GM23248 (cell line): ENCODE measurements at places on chromosomes 12 and 14.

DNA sequence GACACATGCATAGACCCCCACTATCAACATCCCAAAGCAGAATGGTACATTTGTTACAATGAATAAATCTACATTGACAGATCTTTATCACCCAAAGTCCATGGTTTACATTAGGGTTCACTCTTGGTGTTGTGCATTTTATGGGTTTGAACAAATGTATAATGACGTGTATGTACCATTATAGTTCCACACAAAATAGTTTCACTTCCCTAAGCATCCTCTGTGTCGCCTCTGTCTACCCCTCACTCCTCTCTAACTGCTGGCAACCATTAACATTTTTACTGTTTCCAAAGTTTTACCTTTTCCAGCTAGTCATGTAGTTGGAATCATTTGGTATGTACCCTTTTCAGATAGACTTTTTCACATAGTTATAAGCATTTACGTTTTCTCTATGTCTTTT lies 69.5 kb upstream of the LMO3 start:
- H3K36me3 ChIP-seq = no peaks in the 10 kb centered on the region
- no peaks in the 10 kb centered on the region for H3K27me3 ChIP-seq
- DNase-seq = no peak
- no peak overlapping the region for H3K27ac ChIP-seq
- no peak overlapping the region for H3K4me3 ChIP-seq

GRCh38 chr12:53938326-53939140 lies at the start of gene HOXC13:
HOXC13 (plus strand) TSS chr12:53938831; CDS start chr12:53938907, 76 bp downstream.
- peak; percentile 50 for DNase-seq
- H3K4me3 ChIP-seq = 0 out of 2 replicates have a peak within 1 kb of the TSS, but pooled peaks have one; percentile 12
- peaks cover 97% of the 10 kb centered on the region for H3K27me3 ChIP-seq
- no peak within 1 kb of the TSS for H3K27ac ChIP-seq
- H3K4me1 ChIP-seq = no peaks in the 10 kb centered on the region

DNA sequence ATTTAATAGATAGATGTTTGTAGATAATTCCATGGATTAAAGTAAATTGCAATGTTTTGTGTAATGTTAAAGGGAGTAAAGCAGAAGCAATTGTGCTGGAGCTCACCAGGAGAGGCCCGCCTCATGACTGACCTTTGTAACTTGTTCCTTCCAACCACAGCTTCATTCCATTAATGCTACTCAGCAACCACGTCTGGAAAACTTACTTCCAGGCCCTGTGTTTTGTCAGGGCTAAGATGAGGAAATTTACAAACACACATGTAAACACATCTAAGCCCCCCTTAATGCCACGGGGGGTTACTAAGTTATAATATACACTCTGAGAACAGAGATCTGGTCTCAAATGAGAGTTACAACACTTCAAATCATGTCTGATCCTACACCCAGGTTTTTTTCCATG lies 12.4 kb downstream of the LUM start:
- peaks cover 19% of the 10 kb centered on the region for H3K36me3 ChIP-seq
- H3K4me3 ChIP-seq = no peak overlapping the region; the same call in 1 of the 2 replicates
- no peaks in the 10 kb centered on the region for H3K27me3 ChIP-seq
- H3K27ac ChIP-seq = peak overlapping the region; percentile 72
- DNase-seq = peak; percentile 92
- peaks cover 39% of the 10 kb centered on the region for H3K4me1 ChIP-seq

- H3K27ac ChIP-seq = no peak overlapping the region
- H3K4me3 ChIP-seq = peak overlapping the region; percentile 33; the same call in 1 of the 2 replicates
- DNase-seq = peak; percentile 53
- H3K4me1 ChIP-seq = peaks cover 17% of the 10 kb centered on the region
- H3K27me3 ChIP-seq = no peaks in the 10 kb centered on the region
Observed at GRCh38 chr12:12224240-12224940, 42.5 kb downstream of the LRP6 start.

DNA sequence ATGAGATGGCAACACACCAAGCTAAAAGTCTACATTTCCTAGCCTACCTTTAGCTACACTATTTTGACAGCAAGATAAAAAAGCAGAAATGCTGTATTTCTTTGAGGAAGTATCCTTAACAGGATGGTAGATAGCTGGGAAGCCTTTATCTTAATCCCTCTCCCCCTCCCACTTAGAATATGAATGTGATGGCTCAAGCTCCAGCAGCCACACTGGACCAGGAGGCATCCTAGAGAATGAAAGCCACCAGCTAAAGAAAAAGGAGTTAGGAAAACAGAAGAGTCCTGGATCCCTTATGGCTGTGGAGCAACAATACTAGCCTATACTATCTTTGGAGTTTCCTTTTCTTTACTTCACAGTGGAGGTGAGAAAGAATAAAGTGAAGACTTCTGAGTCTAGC lies 15.1 kb downstream of the NAP1L1 start:
- H3K4me3 ChIP-seq = no peak overlapping the region
- H3K27me3 ChIP-seq = no peaks in the 10 kb centered on the region
- no peak for DNase-seq
- H3K4me1 ChIP-seq = no peaks in the 10 kb centered on the region; the same call in 1 of the 2 replicates
- H3K36me3 ChIP-seq = peaks cover 64% of the 10 kb centered on the region

- no peak overlapping the region for H3K27ac ChIP-seq
- no peaks in the 10 kb centered on the region for H3K27me3 ChIP-seq
- H3K36me3 ChIP-seq = no peaks in the 10 kb centered on the region
- no peaks in the 10 kb centered on the region for H3K4me1 ChIP-seq
- H3K4me3 ChIP-seq = no peak overlapping the region
- no peak for DNase-seq
Observed at GRCh38 chr14:97100306-97100705, 303.1 kb downstream of the VRK1 start.
